ENCODE measurements at places on chromosomes 4 and X. TPM values are rescaled to one million over a fixed set of nuclear protein-coding genes. Genes with fewer than 3 reads are reported as not detected.
A peak's percentile ranks its signal among the peaks of the same experiment; 100 is the strongest.

DNA sequence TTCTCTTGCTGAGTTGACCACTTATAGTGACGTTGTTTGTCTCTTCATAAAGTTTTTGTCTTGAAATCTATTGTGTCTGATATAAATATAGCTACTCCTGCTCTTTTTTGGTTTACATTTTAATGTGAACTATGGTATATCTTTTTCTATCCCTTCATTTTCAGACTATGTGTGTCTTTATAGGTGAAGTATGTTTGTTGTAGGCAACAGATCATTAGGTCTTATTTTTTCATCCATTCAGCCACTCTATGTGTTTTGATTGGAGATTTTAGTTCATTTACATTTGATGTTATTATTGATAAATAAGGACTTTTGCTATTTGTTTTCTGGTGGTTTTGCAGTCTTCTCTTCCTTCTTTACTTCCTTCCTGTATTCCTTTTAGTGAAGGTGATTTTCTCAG, 44.0 kb upstream of the SLC16A2 start:
- no peaks in the 10 kb centered on the region for H3K36me3 ChIP-seq
- no peaks in the 10 kb centered on the region for H3K27me3 ChIP-seq
- no peak for DNase-seq
- no peak overlapping the region for H3K4me3 ChIP-seq
- no peak overlapping the region for H3K27ac ChIP-seq

DNA sequence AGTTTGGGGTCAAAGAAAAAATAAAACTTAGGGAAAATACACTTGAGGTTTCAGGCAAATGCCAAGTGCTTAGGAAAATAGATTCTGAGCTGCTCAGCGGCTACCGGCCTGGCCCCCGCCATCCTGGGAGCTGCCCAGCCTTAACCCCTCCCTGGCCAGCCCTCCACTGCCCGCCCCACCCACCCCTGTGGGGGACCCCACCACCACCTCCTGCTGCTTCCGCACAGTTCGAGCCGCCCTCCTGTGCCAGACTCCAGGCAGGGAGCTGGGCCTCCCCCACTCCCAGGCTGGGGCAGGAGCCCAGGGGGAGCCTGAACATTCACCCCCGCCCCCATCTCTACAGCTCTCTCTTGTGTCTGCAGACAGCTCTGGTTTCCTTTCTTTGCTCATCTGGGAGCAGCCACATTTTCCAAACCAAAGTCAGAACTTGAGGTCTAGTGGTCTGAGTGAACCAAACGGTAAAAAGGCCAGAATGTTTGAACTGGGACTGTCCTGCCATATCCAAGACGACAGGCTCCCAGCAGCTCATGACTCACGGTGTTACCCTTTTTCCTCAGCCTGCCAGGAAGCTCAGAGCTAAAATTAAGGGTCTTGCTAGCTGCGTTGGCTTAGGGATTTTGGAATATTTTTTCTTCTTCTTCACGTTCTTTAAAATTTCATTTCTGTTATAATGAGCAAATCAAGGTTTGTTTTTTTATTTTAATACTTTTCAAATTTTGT, 4.7 kb upstream of the FGFR3 start:
- H3K36me3 ChIP-seq: no peaks in the 10 kb centered on the region
- H3K27me3 ChIP-seq: no peaks in the 10 kb centered on the region
- peaks cover 2% of the 10 kb centered on the region for H3K4me1 ChIP-seq
- H3K4me3 ChIP-seq: no peak overlapping the region

DNA sequence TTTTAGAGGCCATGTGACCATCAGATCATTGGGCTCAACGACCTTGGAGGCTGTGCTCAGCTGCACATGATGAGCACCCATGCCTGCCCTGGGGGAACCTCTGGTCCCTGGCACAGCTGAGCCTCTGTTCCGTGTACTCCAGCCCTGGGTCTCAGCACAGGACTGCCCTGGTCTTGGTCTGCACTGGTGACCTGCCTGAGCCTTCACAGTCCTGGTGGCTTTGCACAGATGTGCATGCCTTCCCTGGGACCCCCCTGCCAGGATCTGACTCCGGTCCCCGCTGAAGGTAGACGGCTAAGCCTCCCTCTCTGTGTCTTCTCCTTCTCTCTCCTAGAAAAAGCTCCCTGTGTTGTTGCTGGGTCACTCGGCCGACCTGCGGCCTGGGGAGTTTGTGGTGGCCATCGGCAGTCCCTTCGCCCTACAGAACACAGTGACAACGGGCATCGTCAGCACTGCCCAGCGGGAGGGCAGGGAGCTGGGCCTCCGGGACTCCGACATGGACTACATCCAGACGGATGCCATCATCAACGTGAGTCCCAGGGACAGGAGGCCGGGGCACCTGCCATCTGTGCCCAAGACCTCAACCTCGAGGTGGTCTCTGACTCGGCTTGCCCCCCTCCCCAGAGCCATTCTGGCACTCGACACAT, 21.6 kb downstream of the HTRA3 start:
- H3K27me3 ChIP-seq: peaks cover 11% of the 10 kb centered on the region
- H3K4me3 ChIP-seq: no peak overlapping the region
- no peak for DNase-seq
- H3K4me1 ChIP-seq: no peaks in the 10 kb centered on the region
- H3K36me3 ChIP-seq: no peaks in the 10 kb centered on the region

- no peak overlapping the region for H3K27ac ChIP-seq
- no peak for DNase-seq
- H3K27me3 ChIP-seq: no peaks in the 10 kb centered on the region
- H3K36me3 ChIP-seq: no peaks in the 10 kb centered on the region
Measured at GRCh38 chrX:39832211-39832610, 265.5 kb downstream of the BCOR start.

GRCh38 chrX:20620306-20620705, 353.6 kb upstream of the RPS6KA3 start:
- no peak overlapping the region for H3K27ac ChIP-seq
- no peak overlapping the region for H3K4me3 ChIP-seq
- DNase-seq: no peak

GRCh38 chrX:103530545-103530944, 11.3 kb upstream of the RAB40A start:
- no peaks in the 10 kb centered on the region for H3K27me3 ChIP-seq
- no peak overlapping the region for H3K27ac ChIP-seq
- no peaks in the 10 kb centered on the region for H3K36me3 ChIP-seq
- DNase-seq: no peak
- H3K4me3 ChIP-seq: no peak overlapping the region

DNA sequence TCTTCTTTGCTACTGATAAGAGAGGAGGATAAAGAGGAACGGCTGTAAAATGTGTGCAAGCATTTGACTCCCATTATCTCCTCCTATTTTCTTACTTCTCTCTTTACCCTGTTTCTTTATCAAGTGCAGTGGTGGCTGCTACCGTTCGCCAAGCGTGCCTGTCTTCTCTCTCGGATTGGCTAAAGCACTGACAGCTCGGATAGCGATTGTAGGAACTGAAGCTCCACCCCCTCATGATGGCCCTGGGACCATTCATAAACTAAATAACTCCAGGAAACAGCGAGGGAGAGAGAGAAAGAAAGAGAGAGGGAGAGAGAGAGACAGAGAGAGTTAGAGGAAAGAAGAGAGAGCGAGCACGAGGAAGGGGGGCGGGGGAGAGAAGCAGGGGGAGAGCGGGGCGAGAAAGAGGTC, 305 bp upstream of the MAB21L2 start:
- DNase-seq: no peak
- no peaks in the 10 kb centered on the region for H3K4me1 ChIP-seq
- H3K4me3 ChIP-seq: peak overlapping the region; percentile 2
- H3K27me3 ChIP-seq: no peaks in the 10 kb centered on the region
- H3K36me3 ChIP-seq: peaks cover 11% of the 10 kb centered on the region
- no peak overlapping the region for H3K27ac ChIP-seq

- H3K27me3 ChIP-seq: no peaks in the 10 kb centered on the region
- H3K36me3 ChIP-seq: no peaks in the 10 kb centered on the region
- DNase-seq: no peak
- no peaks in the 10 kb centered on the region for H3K4me1 ChIP-seq
Measured at GRCh38 chr4:72536443-72536842, 32.6 kb downstream of the ADAMTS3 start.

- no peak overlapping the region for H3K4me3 ChIP-seq
- no peak for DNase-seq
- H3K4me1 ChIP-seq: peaks cover 3% of the 10 kb centered on the region
- no peak overlapping the region for H3K27ac ChIP-seq
- no peaks in the 10 kb centered on the region for H3K36me3 ChIP-seq
Measured at GRCh38 chrX:129618997-129619396, 35.8 kb downstream of the APLN start.

GRCh38 chr4:4952273-4952672, 67.0 kb downstream of the CYTL1 start:
- DNase-seq: no peak
- peaks cover 5% of the 10 kb centered on the region for H3K27me3 ChIP-seq
- H3K4me1 ChIP-seq: no peaks in the 10 kb centered on the region
- no peaks in the 10 kb centered on the region for H3K36me3 ChIP-seq

- DNase-seq: no peak
- no peak overlapping the region for H3K27ac ChIP-seq
- peaks cover 13% of the 10 kb centered on the region for H3K27me3 ChIP-seq
- H3K4me1 ChIP-seq: no peaks in the 10 kb centered on the region
Measured at GRCh38 chr4:41058426-41058825, 155.9 kb downstream of the APBB2 start.

GRCh38 chr4:166252487-166253402, 379.7 kb downstream of the TLL1 start:
- no peaks in the 10 kb centered on the region for H3K27me3 ChIP-seq
- no peak overlapping the region for H3K27ac ChIP-seq
- H3K36me3 ChIP-seq: no peaks in the 10 kb centered on the region
- H3K4me3 ChIP-seq: no peak overlapping the region
- no peak for DNase-seq
- H3K4me1 ChIP-seq: no peaks in the 10 kb centered on the region

DNA sequence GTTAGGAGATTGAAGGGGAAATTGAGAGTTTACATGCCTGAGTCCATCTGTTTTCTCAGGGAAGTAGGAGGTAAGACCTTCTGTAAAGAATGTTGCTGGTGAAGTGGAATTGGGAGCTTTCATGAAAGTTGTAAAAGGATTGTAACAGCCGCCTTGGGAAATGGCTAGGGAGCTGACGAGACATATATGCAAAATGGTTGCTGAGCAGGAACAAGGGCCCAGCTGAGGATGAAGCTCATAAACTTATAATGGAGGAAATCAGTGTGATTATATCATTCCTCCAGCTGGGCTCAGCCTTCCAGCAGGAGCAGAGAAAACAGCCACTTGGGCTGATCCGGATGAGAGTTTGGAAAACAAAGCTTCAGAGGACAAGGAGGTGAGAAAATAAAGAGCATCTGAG, 208.7 kb downstream of the MAPK10 start:
- no peaks in the 10 kb centered on the region for H3K36me3 ChIP-seq
- H3K4me3 ChIP-seq: no peak overlapping the region
- no peak for DNase-seq
- H3K27me3 ChIP-seq: no peaks in the 10 kb centered on the region
- no peak overlapping the region for H3K27ac ChIP-seq

DNA sequence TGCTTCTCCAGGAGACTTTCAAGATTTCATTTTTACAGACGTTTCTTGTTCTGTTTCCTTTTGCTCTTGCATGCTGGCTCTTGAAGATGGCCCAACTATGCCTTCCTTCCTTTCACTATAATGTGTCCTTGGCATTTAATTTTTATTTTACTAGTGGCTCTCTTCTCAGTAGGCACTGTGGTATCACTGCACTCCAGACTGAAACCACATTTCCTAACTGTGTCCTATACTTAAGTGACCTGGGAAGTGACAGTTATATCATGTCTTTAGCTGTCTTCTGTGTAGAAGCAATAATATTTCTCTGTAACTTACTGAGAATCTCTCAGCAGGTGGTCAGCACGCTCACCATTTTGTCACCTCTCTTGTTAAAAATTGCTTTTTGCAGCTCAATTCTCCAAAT, 168.9 kb downstream of the IL1RAPL1 start:
- no peak for DNase-seq
- H3K27me3 ChIP-seq: no peaks in the 10 kb centered on the region
- no peak overlapping the region for H3K4me3 ChIP-seq
- no peak overlapping the region for H3K27ac ChIP-seq

DNA sequence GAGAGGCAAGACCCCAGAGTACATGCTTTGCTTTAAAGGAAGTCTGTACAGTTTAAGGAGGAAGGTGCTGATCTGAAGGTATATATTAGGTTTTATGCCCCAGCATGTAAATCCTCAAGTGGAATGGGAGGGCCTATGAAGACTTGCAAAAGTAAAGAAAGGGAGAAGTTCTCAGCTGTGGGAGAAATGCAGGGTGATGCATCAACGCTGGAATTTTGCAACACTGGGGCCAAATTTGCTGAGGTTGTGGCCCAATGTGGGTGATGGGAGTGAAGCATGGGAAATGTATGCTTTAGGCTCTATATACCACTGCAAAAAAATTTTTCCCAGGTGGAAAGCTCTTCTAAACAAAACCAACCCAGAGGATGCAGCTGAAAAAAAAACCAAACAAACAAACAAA, 33.8 kb upstream of the GPR174 start:
- H3K4me3 ChIP-seq: no peak overlapping the region
- peaks cover 2% of the 10 kb centered on the region for H3K36me3 ChIP-seq
- DNase-seq: no peak
- H3K27me3 ChIP-seq: no peaks in the 10 kb centered on the region

GRCh38 chrX:39996536-39996935, 101.2 kb downstream of the BCOR start:
- DNase-seq: no peak
- H3K27me3 ChIP-seq: no peaks in the 10 kb centered on the region
- no peak overlapping the region for H3K27ac ChIP-seq

- H3K27me3 ChIP-seq: no peaks in the 10 kb centered on the region
- DNase-seq: no peak
- H3K36me3 ChIP-seq: no peaks in the 10 kb centered on the region
- peak overlapping the region; percentile 86 for H3K27ac ChIP-seq
- H3K4me3 ChIP-seq: peak overlapping the region; percentile 62
Measured at GRCh38 chr4:1242506-1243450, 6.2 kb downstream of the CTBP1 start.

DNA sequence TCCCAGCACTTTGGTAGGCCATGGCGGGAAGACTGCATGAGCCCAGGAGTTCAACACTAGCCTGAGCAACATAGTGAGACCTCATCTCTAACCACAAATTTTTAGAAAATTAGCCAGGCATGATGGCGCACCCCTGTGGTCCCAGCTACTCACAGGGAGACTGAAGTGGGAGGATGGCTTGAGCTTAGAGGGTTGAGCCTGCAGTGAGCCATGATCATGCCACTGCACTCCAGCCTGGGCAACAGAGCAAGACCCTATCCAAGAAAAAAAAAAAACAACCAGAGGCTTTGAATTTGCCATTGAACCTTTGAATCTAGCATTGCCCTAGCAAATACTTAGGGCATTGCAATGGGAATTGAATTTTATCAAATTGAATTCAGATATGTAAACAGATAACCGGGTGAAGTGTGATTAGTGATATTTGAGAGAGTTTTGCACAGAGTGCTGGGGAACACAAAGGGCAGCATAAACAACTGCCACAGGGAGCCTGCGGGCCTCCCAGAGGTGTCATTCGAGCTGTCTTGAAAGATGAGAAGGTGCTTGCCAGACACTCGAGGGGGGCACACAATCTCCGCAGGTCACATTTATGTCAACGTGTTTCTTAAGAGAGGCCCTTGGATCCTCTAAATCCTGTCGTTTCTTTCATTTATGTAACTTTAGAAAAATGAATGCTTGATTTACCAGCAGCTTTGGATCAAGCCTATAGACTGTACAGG, 200.3 kb downstream of the AASDH start:
- peaks cover 2% of the 10 kb centered on the region for H3K36me3 ChIP-seq
- peaks cover 4% of the 10 kb centered on the region for H3K4me1 ChIP-seq
- no peak overlapping the region for H3K4me3 ChIP-seq
- no peak overlapping the region for H3K27ac ChIP-seq

The SLC25A43 gene
- total RNA-seq: 6.1 TPM

The CT45A2 gene
- total RNA-seq: not detected

The PPP3CA gene
- total RNA-seq: 36.9 TPM

The ZDHHC9 gene
- total RNA-seq: 5.5 TPM

The SMR3B gene
- not detected for total RNA-seq

The ASB9 gene
- not detected for total RNA-seq

The AP1S2 gene
- total RNA-seq: 33.3 TPM

The GRPEL1 gene
- total RNA-seq: 45.8 TPM

The TSPAN7 gene
- 0.35 TPM for total RNA-seq

The CENPVL2 gene
- not detected for total RNA-seq

The TBC1D1 gene
- total RNA-seq: 45.5 TPM

The CXCL6 gene
- not detected for total RNA-seq

Measured in T-helper 17 cell (primary cell).